ENCODE measurements at places on chromosomes 11 and 22.

DNA sequence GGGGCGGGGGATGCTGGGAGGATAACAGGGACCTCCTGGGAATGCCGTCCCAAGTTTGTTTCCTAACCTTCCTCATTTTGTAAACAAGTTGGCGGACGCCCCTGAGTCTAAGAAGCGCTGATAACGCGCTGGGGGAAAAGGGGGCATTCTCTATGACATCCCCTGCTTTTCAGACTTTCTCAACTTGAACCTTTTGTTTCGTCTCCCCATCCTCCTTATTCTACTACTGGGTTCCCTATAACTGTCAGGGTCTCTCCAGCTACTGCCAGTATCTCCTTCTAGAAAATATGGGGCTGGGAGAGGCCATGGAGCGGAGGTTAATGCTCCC is 654 bp downstream of the TMEM86A start:
- DNase-seq, result no peak

GRCh38 chr11:10784232-10785145 is 24.2 kb downstream of the EIF4G2 start:
- no peak for DNase-seq

DNA sequence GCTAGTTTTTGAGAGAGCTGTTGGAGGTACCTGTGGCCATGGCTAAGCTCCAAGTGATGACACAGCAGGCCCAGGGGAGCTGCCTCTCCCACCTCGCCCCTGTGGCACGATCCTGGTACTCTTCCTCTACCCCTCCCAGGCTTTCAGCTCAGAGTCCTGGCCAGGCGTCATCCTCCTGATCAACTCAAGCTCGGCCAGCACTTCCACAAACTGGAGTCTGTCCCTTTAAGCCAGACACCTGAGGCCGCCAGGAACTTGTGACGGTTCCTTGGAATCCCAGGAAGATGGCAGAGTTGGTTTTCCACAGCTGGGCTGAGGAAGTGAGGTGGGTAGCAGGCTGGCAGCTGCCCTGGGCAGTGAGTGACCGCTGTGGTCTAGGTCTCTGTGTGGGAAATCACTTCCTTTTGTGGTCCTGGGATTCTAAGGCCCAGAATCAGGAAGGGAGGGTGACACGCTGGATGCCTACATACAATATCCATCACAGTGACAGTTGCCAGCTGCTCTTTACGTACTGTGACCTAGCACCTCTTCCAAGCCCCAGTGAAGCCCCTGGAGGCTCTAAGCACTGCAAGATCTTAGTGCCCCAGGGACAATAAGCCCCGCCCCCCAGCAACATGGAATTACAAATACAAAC is 3.2 kb upstream of the CST6 start:
- DNase-seq, result peak; percentile 48

DNA sequence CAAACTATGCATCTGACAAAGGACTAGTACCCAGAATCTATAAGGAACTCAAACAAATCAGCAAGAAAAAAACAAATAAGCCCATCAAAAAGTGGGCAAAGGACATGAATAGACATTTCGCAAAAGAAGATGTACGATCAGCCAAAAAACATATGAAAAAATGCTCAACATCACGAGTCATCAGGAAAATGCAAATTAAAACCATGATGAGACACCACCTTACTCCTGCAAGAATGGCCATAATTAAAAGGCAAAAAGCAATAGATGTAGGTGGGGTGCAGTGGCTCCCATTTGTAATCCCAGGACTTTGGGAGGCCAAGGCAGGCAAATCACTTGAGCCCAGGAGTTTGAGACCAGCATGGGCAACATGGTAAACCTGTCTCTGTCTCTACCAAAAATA is 10.4 kb upstream of the OR10V1 start:
- DNase-seq, result no peak

- DNase-seq, result no peak
Observed at GRCh38 chr11:86637988-86638387, 34.4 kb downstream of the ME3 start.

DNA sequence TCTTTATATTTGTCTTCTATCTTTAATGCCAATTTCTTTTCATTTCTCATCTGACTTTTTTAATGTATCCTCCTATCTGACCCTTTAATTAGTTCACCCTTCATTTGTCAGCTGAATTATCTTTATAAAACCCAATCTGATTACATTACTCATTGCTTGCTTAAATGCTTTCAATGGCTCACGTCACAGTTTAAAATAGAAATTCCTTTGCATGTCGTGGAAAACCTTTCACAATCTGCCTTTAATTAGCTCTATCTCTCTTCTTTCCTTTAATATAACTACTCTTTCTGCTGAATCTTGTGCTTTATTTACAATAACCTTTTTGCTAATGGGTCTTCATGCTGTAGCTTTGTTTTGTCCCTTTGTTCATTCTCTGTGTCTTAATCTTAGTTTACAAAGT is 125.7 kb downstream of the DYNC2H1 start:
- DNase-seq, result no peak

- DNase-seq, result no peak
Observed at GRCh38 chr11:20243974-20244373, 83.7 kb upstream of the DBX1 start.

- DNase-seq, result no peak
Observed at GRCh38 chr11:45344028-45344427, 57.9 kb upstream of the SYT13 start.

GRCh38 chr11:72231396-72232259 is 7.1 kb downstream of the INPPL1 start:
- DNase-seq, result no peak

GRCh38 chr22:44646141-44646540 is 55.9 kb upstream of the PRR5 start:
- no peak for DNase-seq
